GM04504 (cell line): ENCODE measurements at places on chromosomes 5 and 9.

- DNase-seq = no peak
Measured at GRCh38 chr5:33237471-33237870, 203.3 kb upstream of the TARS1 start.

DNA sequence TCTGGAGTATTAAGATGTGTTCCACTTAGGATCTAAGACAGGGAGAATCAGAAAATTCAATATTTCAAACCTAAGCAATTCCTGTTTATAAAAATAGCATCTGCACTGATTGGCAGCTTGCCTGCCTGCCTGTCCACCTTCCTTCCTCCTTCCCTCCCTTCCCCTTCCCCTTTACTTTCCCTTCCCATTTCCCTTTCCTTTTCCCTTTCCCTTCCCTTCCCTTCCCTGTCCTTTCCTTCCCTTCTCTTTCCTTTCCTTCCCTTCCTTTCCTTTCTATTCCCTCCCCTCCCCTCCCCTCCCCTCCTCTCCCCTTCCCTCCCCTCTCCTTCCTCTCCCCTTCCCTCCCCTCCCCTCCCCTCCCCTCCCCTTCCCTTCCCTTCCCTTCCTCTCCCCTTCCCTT is 40.8 kb downstream of the PRDM6 start:
- DNase-seq = no peak

GRCh38 chr9:7762600-7762999 is 37.0 kb downstream of the DMAC1 start:
- no peak for DNase-seq

DNA sequence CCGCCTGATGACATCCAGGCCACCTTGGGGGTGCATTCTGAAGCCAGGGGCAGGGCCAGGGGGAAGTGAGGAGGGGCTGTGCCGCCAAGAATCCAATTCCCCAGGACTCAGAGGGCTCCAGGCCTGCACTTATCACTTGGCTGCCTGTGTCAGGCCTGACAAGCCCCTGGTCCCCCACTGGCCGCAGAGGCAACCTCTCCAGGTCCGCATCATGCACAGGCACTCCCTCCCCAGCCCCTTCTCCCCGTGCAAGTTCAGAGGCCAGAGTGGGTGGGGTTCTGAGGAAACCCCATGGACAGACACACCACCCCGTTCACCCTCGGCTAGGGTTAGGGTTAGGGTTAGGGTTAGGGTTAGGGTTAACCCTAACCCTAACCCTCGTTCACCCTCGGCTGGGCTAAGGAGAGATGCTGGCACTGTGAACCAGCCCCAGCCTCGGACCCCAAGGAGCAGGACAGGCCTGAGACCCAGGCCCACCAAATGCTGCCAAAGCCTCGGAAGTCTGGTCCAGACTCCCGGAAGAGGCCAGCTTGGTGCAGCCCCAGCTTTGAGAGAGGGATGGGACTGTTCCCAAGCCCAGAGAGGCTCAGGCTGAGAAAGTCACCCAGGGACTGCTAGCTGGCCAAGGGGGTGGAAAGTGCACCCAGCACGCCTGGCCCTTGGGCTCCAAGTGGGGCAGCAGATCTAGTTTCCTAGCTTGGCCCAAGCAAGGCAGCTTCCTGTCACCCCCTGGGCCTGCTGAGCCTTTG is 4.9 kb downstream of the LCN2 start:
- no peak for DNase-seq

- DNase-seq = no peak
Measured at GRCh38 chr9:106449336-106449927, 413.5 kb upstream of the ZNF462 start.

DNA sequence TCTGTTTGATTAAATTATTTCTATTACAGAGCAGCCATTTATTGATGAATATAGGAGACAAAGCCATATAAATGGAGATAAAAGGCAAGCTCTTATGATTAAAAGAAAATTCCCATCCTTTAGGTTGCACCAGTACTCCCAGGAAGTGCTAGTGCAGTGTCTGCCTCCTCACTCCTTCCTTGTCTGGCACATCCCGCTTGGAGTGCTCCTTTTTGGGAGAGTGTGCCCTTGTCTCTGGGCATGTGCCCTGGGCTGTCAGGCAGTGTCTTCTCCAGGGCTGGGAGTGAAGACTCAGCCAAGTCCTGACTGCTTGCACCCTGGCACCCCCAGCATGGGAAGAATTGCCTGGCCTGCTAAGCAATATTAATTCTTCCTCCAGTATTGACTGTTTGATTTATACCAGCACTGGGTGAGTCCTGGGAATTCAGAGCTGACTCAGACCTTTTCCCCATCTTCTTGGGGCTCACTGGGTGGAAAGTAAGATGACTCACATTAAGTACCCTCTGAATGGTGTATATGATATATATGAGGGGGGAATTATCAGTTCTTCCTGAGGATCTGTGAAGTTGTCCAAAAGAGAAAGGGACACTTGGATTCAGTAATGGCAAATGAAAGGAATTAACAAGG is 62.1 kb downstream of the ZSWIM6 start:
- DNase-seq = no peak

DNA sequence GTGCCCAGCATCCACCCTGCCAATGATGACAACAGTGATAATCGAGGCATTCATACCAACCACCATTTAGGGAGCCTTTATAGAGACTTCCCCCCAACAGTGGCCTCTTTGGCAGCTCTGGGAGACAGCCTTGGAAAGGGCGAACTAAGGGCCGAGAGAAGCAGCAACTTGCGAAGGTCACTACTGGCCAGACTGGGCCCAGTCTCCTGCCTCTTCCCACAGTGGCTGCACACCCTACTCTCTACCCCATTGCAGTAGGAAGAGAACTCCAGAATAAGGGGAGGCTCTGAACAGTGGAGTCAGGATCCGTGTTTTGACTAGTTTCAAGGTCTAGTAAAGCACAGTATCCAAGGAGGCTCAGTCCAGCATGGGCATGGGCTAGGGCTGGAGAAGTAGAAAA is 5.3 kb downstream of the LHX6 start:
- no peak for DNase-seq

DNA sequence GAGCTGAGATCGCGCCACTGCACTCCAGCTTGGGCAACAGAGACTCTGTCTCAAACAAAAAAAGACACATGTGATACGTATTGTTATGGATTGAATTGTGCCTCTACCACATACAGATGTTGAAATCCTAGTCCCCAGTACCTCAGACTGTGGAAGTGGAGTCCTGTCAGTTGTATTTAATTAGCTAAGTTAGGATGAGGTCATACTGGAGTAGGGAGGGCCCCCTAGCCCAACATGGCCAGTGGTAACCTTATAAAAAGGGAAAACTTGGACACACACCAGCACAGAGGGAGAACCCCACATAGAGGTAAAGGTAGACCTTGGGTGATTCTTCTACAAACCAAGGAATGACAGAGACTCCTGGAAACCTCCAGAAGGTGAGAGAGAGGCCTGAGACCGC is 119.8 kb downstream of the GADD45G start:
- DNase-seq = no peak

GRCh38 chr9:95742821-95743220 is 132.7 kb upstream of the ERCC6L2 start:
- DNase-seq = no peak

DNA sequence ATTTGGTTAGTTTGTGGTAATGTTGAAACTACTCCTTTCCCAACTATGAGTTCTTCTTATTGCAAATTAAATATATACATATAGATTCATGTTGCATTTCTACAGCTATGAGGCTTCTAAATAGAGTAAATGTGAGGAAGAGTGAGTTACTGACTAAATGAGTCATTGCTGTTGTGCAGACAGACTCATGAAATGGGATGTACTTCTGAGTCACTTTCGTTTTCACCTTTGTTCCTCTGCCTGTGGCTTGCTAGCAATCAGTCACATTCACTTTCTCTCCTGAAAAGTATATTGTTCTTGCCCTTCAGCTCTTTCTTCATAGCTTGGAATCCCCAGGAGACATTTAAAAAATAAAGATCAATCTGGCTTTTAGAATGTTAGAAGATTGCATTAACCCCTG is 295.5 kb upstream of the SMC2 start:
- no peak for DNase-seq

DNA sequence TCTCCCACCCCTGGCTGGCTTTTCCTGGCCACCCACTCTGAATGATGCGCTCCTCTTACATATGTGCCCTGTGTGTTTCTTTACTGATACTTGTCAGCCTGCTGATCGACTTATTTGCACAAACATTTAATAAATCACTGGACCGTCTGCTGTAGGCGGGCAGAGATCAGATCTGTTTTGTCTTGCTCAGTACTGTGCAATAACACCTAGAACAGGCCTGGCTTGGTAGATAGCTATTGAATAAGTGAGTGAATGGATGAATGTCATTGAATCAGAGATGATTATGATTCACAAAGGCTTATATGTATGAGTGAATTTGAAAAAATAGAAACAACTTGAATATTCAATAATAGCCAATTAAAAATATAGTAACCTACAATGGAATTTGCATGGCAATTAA is 165.1 kb downstream of the RGS3 start:
- DNase-seq = no peak

GRCh38 chr5:135478938-135479337 is 26.8 kb upstream of the TIFAB start:
- DNase-seq = no peak

DNA sequence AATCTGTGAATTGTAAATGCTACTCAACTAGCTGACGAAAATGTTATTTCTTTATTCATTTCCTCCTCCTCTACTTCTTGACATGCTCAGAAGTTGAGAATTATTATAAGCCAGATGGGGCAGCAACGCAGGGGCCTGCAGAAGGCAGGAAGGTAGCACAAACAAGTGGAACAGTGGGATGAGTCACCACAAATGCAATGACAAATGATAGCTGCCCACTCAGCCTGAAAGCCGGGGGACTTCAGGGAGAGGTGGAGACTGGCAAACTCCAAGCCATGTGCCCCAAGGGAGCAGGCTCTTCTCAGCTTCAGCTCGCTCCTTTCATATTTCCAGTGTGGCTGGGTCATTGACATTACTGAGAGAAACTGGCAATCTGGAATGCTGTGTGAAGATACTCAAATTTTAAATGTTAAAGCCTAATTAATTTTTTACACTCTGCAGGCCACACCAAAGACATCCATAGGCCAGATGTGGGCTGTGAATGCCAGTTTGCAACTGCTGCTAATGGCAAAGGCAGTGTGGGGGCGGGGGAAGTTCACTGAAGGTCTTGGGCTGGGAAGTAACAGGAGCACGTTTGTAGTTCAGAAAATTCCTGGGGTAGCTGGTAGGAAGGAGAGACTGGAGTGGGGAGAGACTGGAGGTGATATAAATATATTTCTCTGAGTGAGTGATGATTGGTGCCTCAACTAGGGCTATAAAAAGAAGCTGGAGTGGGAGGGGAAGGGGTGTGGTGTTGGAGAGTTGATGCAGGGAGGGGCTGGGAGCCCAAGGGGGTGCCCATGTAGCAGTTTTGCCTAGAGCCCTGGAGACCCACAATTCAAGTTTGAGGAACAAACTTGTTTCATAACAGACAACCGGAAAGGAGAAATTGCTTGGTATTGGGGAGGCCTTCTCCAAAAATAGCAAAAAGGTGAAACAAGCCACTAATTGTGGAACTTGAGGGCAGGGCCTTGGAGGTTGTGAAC is 20.8 kb upstream of the ADRB2 start:
- no peak for DNase-seq

GRCh38 chr9:128296340-128297220 is 20.5 kb downstream of the SWI5 start:
- no peak for DNase-seq

DNA sequence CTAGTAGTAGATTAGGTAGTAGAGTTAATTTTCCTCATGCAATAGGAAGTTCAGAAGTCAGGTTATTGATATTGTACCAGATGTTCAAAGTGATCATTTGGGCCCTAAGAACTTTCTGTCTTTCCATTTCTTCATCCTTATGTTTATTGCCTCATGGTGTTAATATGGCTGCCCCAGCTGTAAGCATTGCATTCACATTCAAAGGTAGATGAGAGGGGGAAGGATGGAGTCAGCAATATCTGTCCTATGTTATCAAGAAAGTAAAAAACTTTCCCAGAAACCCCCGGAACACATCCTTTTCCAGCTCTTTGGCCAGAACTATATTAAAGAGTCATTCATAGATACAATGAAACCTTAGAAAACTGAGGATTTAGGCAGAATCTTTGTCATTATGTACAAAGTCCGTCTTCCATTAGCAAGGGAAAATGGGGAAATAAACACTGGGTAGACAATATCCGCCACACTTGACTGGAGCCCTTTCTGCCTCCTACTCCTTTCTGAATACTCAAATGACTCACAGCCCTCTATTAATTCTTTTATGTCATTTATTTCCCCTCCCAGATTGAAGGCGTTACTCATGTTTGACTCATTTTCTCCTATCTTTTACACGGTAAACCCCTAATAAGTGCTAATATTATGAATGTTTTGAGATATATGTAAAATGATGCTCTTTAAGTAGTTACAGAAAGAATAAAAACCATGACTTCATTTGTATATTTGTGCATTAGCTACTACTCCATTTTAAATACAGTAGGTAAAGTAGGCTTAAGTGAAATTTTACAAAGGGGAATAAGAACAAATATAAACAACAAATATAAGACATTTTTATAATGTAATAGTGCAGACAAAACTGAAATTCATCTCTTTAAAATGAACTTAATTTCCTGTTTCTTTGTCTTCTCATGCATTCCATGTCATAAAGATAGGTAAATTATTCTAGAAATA is 127.6 kb downstream of the SLF1 start:
- no peak for DNase-seq

DNA sequence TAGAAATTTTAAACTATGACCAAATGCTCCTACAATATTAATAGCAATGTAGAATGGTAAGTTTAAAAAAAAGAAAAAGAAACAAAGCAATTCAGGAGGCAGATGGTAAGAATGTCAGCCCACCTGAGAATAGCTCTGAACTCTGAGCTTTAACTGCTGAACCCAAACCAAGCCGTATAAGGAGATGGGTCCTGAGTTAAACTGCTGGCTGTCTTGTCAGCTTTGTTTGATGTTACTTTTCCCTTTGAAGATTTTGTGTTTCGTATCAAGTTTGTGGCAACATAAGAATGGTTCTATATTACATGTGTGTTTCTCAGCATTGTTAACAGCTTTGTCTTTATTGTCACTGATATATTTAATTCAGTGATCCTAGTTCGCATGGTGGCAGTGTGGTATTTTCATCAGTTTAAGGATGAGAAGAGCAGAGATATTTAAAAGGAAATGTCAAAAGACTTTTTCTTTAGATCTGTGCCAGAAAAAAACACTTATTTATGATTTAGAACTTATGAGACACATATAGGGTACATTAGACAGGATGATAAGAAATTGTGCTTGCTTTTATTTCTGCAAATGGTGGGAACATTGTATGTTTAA is 390.1 kb downstream of the CCDC171 start:
- DNase-seq = no peak

- DNase-seq = no peak
Measured at GRCh38 chr9:75910731-75911130, 20.3 kb downstream of the PCSK5 start.

GRCh38 chr5:83400241-83400640 is 71.3 kb upstream of the VCAN start:
- no peak for DNase-seq

- no peak for DNase-seq
Measured at GRCh38 chr5:6202968-6203365, 175.4 kb downstream of the MED10 start.

DNA sequence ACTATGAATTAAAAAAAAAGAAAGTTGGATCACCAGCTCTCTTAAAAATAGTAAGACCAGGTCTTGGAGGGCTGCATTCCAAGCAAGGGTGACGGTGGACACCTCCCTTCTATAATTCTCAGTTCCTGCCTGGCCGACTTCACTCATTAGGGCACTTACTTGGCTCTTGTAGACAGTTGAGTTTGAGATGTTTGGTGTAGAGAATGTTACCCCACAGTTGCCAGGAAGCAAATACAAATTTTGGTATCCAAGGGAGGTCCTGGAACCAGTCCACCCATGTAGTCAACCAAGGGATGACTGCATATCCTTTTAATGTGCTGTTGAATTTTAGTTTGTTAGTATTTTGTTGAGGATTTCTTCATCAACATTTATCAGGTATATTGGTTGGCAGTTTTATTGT is 20.6 kb downstream of the B4GALT7 start:
- no peak for DNase-seq
